ENCODE measurements at places on chromosomes 16 and 17.

- DNase-seq, result no peak
Observed at GRCh38 chr16:55379371-55379770, 55.4 kb downstream of the IRX6 start.

DNA sequence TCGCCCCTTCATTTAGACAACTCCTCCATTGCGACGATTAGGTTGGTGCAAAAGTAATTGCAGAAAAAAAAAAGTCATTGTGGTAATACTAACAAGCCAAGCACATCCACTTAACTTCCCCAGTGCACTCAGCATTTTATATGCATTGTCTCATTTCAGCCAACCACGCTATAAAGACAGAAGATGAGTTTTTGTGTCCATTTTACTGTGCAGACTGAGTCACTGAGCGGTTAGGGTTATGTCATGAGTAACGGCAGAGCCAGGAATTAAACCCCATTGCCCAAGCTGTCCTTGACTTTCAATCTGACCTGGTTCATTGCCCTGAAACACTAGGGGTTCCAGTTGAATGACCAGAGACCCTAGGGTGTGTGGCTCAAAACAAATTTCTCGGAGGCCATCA is 218.7 kb downstream of the XYLT1 start:
- no peak for DNase-seq

- DNase-seq, result no peak
Observed at GRCh38 chr16:22353933-22354541, 20.4 kb downstream of the CDR2 start.

- DNase-seq, result no peak
Observed at GRCh38 chr16:86575754-86576557, 2.4 kb upstream of the FOXL1 start.

DNA sequence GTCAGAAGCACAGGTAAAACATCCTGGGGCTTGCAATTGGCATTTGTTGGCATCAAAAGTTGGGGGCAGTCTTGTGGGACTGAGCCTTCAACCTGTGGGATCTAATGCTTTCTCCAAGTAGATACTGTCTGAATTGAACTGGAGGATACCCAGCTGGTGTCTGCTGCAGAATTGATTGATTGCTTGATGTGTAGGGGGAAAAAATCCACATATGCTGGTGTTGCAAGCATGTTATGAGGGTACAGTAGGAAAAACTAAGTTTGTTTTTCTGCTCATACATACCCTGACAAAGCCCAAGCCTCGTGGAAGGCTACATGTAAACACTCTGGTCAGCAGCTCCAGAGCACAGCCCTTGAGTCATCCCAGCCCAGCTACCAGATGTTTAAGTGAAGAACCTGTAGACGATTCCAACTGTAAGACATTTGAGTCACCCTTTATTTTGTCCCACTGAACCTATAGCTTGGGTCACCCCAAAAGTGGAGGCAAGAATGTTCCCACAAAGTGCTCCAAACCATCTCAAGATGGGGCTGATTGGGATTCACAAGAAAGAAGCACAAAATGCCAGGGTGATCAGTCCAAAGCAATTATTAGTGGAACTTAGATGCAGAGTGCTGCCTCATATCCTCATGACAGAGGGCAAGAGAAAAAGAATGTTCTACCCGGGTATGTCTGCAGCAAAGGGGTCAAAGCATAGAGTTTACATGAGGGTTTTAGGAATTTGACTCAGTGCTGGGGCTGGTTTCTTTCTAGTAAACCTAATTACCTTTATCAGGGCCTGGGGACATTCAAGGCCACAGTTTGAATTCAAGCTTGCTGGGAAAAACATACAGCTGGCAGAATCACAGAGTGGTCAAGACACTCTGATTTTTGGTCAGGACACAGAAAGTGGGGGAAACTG is 9.6 kb upstream of the APPBP2 start:
- DNase-seq, result no peak

DNA sequence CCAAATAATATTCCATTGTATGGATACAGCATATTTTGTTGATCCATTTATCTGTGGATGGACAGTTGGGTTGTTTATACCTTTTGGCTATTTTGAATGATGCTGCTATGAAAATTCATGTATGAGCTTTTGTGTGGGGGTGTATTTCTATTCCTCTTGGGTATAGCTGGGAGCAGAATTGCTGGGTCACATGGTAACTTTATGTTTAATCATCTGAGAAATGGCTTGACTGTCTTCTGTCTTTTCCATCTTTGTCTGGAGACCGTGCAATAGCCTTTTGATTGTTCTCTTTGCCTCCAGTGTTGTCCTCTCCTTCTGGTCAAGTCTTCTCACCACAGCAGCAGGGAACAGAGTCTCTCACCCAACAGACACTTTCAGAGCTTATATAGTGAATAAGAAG is 20.5 kb upstream of the MAF start:
- DNase-seq, result no peak

DNA sequence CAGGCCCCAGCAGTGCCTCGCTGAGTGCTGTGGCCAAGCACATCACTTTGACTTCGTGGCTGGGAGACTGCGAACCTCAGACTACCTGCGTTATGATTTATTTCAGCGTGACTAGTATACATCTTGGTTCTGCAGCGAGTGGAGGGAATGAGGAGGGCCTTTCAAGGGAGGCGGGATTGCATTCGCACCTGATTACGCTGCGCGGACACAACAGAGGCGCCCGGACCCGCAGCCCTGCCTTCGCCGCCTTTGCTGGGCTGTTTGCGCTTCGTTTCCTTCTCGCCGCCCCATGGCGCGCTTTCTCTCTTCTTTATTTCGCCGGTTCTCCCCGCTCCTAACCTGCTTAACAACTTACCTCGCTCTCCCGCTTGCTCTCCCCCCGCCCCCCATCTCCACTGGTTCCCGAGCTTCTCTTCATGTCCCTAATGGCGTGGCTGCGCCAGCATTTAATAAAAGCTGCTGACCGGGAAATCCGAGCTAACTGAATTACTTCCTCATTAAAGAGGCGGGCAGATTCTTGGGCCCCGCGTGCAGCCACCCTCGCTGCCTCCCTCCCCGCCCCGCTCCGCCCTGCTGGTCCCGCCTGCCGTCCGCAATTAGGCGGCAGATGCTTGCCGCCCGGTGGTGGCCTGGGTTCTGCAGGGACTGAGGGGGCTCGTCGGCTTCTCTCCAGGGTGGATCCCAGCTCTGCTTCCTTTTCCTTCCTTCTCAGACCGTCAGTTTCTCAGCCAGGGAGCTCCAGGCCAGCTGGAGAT is 257.6 kb upstream of the SDK2 start:
- no peak for DNase-seq

- DNase-seq, result no peak
Observed at GRCh38 chr17:70187383-70187782, 18.1 kb downstream of the KCNJ2 start.

DNA sequence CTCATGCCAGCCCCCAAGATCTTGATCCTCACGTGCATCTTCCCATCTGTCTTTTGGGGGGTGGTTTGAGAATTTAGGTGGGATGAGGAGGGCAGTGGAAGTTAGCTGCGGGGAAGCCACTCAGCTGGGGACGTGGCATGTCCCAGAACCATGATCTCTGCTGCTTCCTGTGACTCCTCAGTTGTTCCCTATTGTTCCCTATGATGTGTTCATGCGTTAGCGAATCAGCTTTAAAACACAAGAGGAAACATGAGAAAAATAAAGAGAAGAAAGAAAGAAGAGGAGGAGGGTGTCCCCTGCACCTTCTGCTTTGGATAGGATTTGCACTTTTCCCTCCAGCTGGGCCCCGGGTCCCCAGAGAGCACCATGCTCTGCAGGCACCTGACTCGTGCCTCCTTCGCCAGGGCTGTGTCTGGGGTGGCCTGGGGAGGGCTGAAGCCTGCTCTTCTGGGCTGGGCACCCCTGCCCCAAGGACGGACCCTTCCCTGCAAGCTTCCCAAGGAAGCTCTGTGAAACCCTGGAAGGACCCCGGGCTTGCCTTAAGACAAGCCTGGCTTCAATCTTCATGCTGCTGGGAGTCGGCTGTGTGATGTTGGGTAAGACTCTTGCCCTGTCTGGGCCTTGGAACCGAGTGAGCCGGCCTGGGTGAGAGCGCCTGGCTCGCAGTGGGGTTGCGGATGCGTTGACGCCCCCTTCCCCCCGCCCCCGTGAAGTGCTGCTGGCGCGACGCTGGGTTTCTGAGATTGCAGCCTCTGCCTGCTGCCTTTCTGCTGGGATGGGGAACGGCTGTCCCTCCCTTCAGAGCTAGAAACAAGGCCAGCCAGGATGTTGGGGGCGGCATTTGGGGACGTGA is 62.8 kb upstream of the CIBAR2 start:
- DNase-seq, result no peak

- no peak for DNase-seq
Observed at GRCh38 chr17:30965686-30966085, 5.2 kb upstream of the RNF135 start.

DNA sequence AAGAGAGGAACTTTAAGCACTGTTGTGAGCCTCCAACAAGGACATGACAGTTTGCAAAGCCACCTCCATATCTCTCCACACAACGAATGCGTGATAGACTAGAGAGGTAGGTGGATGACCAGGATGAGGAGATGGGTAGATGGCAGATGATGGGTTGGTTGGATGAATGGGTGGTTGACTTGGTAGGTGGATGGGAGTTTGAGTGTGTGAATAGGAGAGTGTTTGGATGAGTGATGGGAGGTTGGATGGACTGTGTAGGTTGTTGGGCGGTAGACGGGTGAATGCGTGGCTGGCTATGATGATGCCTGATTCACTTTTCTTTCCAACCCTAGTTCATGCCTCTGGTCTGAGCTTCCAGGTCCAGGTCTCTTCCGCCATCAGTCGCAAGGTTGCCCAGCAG is 4.1 kb downstream of the CDH16 start:
- DNase-seq, result no peak

- no peak for DNase-seq
Observed at GRCh38 chr17:42345396-42346073, 42.7 kb downstream of the STAT3 start.
